ENCODE measurements at places on chromosomes 12 and 14.

DNA sequence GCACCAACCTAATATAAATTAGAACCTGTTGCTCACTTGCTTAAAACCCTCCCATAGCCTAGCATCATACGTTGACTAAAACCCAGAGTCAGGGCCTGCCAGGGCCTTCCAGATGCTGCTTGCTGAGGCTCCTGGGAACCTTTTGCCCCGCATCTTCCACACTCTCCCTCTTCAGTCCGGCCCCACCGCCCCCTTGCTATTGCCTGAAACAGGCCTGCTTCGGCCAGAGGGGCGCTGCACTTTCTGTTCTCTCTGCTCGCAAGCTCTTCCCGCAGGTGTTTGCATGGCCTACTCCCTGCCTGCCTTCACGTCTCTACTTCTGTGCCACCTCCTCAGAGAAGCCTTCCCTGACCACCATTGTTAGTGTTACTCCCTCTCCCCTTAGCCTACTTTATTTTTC, 13.7 kb upstream of the TCTN2 start:
- DNase-seq: no peak

GRCh38 chr12:39441963-39442830, 723 bp downstream of the KIF21A start:
- DNase-seq: no peak

GRCh38 chr12:10304161-10304574, 3.5 kb upstream of the KLRD1 start:
- DNase-seq: no peak

DNA sequence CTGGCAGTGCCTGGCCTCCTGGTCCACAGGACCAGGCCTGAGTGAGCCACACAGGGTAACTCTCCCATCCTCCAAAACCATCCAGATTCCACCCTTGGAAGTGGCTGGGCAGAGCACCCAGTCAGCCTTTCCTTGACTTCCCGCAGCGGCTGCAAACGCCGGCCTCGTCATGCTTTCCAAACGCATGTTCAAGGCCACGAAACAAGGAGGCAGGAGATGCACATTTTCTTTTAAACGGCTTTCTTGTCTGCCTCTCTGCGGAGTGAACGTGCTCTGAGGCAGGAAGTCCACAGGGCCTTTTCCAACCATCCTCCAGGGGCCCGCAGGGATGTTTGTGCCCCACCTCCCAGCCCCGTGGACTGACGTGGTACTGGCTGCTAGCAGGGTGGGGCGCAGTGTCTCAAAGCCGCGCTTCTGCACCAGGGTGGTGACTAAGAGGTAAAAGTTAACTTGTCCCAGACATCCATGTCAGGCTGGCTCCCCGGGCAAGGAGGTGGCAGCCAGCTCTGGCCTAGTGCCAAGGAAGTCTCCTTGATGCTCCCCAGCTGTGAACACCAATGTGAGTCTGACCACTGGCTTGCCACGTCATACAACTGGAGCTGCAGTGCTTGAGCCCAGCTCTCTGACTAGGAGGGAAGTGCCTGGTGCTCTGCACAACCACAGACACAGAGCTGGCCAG, 45.0 kb downstream of the KCNA5 start:
- no peak for DNase-seq

GRCh38 chr12:81597928-81598604, 161.1 kb downstream of the PPFIA2 start:
- DNase-seq: no peak

DNA sequence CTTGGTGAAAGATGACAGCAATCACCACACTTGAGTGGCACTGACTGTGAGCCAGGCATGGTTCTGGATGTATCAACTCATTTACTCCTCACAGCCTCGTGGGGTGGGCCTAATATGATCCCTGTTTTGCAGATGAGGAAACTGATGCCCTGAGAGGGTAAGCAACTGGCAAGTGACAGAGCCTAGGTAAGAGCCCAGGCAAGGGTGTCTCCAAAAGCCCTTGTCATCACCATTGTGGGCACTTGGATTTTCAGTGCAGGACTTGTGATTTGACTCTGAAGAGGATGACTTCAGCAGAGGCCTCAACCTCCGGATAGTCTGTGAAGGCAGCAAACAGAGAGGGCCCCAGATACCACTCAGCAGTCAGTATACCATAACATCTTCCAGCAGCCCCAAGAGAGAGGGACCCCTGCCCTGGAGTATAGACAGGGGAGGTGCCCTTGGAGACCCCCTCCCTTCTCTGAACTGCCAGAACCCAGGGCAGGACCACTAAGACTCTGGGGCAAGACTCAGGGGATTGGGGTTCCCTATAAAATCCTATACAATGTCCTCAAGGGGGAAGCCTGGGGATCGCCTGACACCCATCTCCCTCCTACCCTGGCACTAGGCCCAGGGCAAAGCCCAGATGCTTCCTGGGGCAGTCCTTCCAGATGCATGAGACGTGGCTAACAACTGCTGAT, 7.1 kb upstream of the KRT5 start:
- DNase-seq: no peak

Measured in GDM1 (cell line).